Astrocyte (in vitro differentiated cells and primary cell): ENCODE measurements at places on chromosomes 7 and 10.

GRCh38 chr10:111390813-111391563 is 314.2 kb downstream of the ADRA2A start:
- DNase-seq, result no peak

DNA sequence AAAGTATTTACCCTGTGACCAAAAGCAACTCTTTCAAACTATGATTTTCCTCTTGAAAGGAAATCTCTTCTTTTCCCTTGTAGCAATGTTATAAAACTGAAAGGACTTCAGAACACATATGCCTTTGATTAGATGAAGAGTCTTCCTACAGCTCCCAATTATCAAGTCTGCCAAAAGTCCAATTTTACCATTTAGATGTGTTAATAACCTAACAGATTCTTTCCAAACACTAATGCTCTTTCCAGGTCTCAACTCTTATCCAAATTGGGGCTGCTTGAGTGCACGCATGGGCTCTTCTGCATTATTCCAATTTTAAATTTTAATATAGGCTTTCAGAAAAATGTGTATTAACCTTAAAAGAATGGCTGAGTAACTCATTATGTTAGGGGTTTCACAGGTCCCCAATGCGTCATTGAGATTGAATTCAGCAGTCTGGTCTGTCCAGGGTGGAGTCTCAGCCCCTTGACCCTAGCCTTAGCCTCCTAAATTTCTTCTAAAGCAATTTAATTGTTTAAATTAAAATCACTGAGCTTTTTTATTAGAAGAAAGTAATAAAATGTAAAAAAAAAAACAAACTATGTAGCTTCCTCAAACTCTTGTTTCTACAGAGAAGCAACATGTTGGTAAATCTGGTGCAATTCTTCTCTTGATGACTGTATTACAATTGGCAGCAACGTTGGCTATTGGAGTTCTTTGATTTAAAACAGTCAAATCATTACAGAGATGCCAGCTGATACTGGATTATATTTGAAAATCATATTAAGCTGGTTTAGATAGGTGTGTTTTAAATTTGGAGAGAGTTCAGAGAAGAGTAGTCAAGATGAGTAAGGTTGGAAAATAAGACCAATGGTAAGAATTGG is 170.4 kb downstream of the DKK1 start:
- DNase-seq, result no peak

GRCh38 chr7:875476-876076 is 778 bp upstream of the GET4 start:
- DNase-seq, result no peak

DNA sequence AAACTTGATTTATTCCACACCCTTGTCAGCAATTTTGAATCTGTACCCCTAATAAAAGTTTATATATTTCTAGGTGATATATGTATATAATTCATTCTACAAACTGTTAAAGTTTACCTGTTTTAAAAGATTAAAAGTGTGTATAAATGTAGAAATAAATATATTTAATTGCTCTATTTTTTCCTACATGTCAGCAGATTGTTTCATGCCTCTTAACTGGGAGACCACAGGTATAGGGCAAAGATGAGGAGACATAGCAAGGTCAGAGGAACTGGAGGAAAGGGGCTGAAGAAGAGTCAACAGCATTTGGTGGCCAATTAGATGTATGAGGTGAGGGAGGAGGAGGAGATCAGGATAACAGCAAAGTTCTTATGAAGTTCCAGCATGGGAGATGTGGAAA is 109.8 kb downstream of the GLCCI1 start:
- DNase-seq, result no peak

DNA sequence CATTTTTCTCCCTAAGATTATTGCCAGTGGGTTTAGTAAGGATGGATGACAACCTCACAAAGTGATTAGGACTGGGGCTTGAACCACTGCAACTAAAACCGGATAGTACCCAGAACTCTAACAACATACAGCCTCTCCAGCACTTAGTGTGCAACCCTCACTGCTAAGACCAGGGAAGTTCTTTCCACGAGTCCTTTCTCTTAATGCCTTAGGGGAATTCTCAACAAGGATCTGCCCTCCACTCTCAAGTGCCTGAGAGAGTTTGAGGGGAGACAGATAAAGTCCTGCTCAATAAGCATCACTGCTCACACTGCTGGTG is 104.6 kb downstream of the NRP1 start:
- no peak for DNase-seq

DNA sequence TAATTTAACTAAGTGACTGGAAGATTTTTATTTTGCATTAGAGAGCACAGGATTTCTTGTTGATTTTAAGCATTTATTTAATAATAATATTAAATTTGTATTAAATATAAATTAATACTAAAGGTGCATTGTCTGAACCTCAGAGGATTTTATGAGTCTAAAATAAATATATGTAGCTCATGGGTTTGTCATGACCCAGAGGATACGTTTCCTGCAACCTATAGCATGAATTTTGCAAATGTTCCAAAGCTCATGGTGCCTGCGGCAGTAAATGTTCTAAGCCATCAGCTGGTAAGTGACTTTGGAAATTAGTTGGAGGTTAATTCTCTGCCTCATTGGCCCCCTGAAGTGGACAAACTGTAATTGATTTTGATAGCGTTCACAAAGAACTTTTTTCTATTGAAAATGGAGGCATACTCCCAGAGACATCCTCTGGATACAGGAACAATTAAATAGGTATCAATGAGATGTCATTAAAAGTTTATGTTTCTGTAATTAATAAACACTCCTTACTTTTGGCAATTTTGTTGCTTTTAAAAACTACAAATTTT is 397.4 kb downstream of the ANKRD7 start:
- no peak for DNase-seq

DNA sequence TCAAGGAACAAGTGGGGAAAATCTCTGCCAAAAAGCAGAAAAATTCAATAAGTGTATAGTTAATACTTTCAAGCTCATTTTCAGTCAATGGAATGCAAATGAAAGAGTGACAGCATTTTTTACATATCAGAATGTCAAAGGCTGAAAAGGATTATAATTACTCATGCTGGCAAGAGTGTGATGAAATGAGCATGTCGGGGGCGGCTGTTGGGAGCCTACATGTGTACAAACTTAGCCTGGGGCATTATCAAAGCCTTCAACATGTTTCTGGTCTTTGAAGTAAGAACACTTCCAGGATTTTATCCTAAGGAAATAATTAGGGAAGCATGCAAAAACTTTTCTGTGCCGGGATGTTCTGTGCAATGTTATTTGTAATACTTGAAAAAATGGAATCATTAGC is 221.7 kb upstream of the LYZL1 start:
- DNase-seq, result peak; percentile 51

GRCh38 chr10:11789306-11789705 is 33.9 kb upstream of the PROSER2 start:
- no peak for DNase-seq

DNA sequence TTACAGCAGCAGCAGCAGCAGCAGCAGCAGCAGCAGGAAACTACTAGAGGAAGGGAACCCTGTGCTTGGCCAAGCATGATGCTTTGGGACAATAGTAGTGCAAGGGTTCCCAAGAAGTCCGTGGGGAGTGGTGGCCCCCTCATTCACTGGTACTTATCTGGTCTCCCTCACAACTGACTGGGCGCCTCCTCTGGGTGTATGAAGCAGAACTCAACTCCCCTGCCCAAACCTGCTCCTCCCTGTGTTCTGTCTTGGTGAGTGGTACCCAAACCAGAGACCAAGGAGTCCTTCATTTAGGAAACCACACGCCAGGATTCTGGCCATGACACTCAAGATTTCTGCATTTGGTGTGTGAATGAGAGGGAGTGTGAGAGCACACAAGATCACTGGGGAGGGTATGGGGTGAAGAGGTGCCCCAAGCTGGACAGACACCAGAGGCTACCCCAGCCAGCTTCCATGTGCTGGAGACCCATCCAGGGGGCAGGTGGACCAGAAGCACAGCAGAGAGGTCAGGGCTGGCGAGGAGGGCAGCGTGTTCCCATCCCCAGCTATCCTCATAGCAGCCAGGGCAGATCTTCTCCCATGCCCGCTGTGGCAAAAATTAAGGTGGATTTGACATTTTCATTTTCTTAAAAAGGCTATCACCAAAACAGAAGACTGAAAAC is 10.6 kb upstream of the ZNF777 start:
- no peak for DNase-seq

DNA sequence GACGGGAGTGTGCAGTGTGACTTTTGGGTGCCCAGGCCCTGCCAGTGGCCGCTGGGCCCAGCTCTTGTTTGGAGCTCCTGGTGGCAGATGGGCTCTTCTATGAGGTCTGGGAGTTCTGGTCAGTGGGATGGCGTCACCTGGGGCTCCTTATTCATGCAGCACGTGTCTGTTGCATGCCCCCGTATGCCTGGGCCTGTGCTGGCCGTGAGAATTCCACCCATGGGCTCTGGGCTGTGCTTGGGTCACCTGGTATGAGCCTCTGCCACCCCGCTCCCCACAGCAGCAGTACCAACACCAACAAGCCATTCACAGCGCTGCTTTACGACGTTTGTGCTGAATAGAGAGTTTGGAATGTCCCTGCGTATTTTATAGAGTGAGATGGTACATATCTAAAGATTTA is 27.1 kb downstream of the INPP5A start:
- DNase-seq, result no peak

- no peak for DNase-seq
Measured at GRCh38 chr10:114250236-114250635, 11.2 kb downstream of the VWA2 start.

GRCh38 chr7:122674502-122674901 is 24.4 kb downstream of the RNF133 start:
- peak; percentile 86 for DNase-seq

GRCh38 chr10:77301305-77301730 is 336.3 kb downstream of the KCNMA1 start:
- peak; percentile 73 for DNase-seq

- no peak for DNase-seq
Measured at GRCh38 chr10:132078746-132079345, 13.1 kb downstream of the JAKMIP3 start.

DNA sequence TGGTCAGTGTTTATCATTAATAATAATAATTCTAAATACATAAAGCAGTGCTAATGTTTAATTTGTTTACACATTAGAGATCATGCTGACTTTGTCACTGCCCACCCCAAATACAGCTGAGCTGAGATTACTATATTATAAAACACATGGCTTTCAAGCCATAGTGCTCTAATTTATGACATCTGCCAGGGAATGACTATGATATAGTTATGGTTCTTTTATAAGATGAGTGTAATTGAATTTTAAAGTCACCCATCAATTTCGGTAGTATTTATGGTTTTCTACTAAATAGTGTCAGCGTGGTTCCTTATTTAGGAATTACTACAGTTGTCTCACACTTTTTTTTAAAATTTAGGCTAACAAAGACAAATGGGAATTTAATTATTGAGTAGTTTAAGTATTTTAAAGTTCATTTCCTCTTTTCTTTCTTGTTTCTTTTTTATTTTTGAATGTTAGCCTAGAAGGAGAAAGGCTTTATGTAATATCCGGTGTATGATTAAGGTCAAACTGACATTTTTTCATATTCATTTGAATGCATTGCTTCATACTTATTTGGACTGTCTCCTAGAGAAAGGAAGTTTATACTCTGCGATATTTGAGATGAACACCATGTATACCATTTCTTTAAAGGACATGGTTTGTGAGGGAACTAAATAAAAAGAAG is 3.9 kb downstream of the CDK14 start:
- DNase-seq, result no peak

- DNase-seq, result peak; percentile 1
Measured at GRCh38 chr7:85261336-85261735, 74.5 kb upstream of the SEMA3D start.

- DNase-seq, result no peak
Measured at GRCh38 chr7:93750986-93751385, 139.6 kb downstream of the TFPI2 start.

GRCh38 chr10:60035984-60036383 is 129.6 kb upstream of the CCDC6 start:
- DNase-seq, result no peak

GRCh38 chr7:45712872-45713668 is 138.9 kb downstream of the ADCY1 start:
- no peak for DNase-seq

GRCh38 chr10:59517996-59518395 is 155.6 kb upstream of the FAM13C start:
- DNase-seq, result no peak

DNA sequence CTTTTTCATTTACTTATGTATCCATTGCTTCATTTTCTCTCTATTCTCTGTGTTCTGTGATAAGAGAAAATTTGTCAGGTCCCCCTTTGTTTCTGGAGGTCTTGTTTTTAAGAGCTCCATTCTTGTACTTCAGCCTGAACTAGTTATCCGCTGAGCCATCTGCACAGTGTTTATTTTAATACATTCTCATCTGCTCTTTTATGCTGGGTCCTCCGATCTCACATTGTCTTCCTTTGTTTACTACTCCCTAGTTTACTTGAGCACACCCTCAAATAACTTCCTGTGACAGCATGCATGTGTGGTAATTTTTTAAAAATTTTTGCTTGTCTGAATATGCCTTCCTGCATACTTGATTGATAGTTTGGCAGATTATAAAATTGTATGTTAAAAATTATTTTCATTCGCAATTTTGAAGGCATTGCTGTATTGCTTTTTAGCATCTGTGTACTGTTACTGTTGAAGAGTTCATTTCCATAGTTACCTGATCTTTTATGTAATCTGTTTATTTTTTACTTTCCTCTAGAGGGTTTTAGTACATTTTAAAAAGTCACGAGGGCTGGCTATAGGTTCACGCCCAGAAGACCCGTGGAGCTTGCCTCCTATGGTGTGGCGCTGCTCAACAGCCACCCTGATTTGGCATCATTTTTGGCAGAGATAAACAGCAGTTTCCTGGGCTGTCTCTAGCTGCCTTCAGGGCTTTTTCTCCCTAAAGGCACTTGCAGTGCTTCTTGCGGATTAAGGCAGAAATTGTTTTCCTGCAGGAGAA is 31.9 kb downstream of the RSBN1L start:
- peak; percentile 22 for DNase-seq

DNA sequence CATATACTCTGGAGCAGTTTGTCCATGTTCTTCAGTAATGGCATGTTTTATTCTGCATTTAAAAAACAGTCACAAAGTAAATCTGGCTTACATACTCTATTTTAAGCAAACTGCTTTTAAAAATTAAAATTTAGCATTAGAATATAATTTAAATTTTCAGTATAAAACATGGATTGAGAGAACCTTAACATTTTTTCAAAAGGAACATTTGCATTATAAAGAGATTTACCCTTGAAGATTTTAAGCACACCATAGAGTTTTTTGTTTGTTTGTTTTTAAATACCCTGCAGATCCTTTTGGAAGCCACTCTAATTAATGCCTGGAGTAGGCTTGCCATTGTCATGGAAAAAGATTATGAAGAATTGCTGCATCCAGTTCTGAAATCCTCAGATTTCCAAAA is 70.4 kb downstream of the ZNRF2 start:
- no peak for DNase-seq

DNA sequence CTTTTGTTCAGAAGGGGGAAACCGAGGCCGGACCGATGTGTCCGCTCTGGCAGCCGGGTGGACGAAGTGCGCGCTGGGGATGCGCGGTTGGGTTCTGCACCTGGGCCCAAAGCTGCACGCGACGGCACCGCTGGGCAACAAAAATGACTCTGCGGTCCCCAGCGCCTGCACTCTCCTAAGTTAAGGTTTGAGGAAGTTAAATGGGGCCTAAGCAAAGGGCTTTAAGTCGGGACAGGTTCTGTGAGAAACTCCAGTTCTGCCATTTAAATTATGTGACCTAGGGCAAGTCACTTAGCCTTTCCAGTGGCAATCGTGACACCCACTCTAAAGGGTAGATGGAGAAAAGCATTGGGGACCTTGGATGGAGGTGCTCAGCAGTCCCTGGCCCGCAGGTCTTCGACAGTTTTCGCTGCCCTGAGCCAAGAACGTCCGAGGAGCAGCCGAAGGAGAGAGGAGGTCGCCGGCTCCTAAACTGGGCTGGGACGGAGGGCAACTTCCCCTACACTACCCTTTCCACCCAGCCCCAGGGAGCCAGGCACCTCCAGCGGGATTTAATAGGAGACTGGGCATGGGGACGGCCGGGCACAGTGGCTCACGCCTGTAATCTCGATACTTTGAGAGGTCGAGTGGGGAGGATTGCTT is 534 bp upstream of the ACBD5 start:
- DNase-seq, result peak; percentile 5
